ENCODE measurements at places on chromosomes 2 and 18.

- DNase-seq: no peak
These were observed 30.5 kb downstream of the DNMT3A start for GRCh38 chr2:25310965-25311864.

- DNase-seq: no peak
These were observed 37.9 kb upstream of the RPL31 start for GRCh38 chr2:100964222-100964621.

- no peak for DNase-seq
These were observed 33.0 kb upstream of the RPL37A start for GRCh38 chr2:216465579-216466195.

- no peak for DNase-seq
These were observed 114.6 kb downstream of the IKZF2 start for GRCh38 chr2:213036836-213037235.

GRCh38 chr2:143632751-143633374 is 503.6 kb downstream of the ARHGAP15 start:
- no peak for DNase-seq

DNA sequence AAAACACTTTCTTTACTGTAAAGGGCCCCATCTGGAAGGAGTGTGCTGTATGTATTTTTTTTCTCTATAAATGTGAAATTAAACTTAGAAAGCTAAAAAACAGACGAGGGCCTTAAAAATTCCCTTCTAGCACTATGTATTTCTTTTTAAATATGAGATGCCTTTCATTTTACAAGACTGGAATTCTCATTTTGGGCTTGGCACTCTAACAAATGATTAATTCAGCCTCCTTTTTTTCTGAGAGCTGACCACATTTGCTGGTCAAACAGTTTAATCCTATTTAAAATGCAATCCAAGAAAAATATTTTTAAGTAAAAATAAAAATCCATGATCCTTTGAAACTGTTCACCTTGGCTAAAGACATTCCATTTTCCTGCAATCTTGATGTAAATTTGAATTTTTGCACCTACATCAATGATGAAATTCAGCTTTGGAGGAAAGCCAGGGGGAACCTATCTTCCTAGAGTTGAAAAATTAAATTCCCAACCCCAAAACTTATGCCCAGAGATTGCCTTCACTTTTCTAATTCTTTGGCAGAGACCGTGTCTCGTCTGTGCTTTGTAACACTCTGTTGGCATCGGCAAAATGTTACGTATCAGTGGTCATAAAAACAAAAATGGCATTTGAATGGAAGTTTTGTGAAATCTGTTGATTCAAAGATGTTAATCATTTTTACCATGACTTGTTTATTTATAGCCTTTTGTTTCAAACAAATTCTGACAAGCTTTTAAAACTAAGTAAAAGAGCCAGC is 284.5 kb downstream of the ZNF521 start:
- DNase-seq: no peak

GRCh38 chr2:113039158-113039557 is 13.5 kb downstream of the IL36B start:
- no peak for DNase-seq

DNA sequence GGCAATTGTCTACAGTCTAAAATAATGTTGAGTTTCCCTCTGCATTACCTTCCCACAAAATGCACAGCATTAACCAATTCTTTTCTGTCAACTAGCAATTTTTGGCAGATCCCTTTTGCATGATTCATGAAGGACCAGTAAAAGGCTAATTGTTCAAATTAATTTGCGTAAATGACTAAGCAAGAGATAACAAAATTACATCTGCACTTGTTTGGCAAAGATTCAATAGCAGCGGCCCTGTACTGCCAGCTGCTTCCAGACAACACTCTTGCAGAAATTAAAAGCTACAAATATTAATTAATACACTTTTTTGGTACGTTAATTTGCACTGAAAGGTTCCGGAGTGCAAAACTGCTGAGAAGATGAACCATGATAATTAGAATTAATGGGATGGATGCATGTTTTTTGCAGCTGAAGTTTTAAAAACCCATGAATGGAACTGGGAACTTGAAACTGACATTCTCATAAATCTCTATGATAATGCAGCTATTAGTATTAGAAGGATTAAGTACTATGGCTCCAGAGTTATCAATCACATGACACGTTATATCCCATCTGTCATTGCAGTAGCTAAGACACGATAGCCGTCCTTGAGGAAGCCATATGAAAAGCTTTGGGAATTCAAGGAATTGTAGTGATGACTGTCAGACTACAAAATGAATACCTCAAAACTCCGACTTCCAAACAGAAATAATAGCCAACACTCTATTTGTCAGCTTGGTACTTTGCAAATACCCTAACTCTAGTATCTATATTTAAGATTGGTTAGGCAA is 1268.3 kb upstream of the ACVR2A start:
- no peak for DNase-seq

DNA sequence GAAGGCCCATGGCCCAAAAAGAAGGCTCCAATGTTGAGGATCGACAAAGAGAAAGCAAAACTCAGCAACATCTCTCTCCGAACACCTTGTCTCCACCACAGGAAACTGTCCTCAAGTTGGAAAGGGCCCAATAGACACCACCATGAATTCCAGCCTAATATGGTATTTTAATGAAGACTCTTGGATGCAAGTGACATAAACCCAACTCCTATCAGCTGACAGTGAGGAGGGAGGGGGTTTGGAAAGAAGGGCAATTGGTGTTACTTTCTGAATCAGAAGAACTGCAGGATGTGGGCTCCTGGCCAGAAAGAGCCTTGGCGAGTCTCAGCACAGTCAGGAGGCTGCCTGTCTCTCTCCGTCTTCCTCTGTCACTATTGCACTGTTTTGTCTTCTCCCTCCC is 40.3 kb upstream of the SIGLEC15 start:
- no peak for DNase-seq
